ENCODE measurements at places on chromosomes 2 and 18. TPM values are rescaled to one million over a fixed set of nuclear protein-coding genes. Genes with fewer than 3 reads are reported as not detected.

Gene GREB1
- 16.9 TPM for total RNA-seq

Gene MAP3K20
- 7.6 TPM for total RNA-seq

Gene NT5DC4
- not detected for total RNA-seq

Gene IL36RN
- total RNA-seq: not detected

Gene LYPD1
- total RNA-seq: 7.3 TPM

Gene DPP10
- total RNA-seq: 15.6 TPM

Gene CFC1
- 0.52 TPM for total RNA-seq

Gene ZNF385B
- 0.41 TPM for total RNA-seq

Gene TSGA10
- 1.1 TPM for total RNA-seq
